ENCODE measurements at places on chromosomes 5 and 9.

DNA sequence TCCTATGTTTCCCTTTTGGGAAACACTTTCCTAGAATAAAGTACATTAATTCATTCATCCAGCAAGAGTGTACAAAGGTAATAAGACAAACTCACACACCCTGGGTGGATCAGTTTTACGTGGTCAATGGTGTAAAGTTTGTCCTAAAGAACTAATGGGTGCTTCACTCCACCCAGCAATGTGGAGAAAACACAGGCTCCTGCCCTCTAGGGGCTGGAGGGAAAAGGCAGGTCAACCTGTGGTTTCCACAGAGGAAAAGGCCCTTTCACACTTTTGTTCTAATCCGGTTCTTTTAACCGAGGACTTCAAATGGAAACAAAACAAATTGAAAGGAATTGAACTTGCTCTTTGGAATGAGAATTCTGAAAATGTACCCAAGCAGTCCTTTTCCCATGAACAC is 80.9 kb upstream of the SPOCK1 start:
- DNase-seq = no peak

- DNase-seq = peak; percentile 32
Observed at GRCh38 chr9:107566611-107567061, 77.1 kb upstream of the KLF4 start.

DNA sequence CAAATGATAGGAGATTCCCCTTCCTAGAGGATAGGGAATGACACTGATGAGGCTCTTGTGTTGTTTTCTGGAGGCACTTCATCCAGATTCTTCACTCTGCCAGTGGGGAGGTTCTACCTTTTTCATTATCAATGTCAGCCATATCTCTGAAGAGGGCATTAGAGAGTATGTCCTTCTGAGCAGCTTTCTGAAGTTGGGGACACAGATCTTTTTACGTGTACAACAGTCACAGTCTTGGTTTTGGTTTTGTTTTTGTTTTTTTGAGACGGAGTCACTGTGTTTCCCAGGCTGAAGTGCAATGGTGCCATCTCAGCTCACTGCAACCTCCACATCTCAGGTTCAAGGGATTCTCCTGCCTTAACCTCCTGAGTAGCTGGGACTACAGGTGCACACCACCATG is 22.6 kb downstream of the CENPH start:
- DNase-seq = no peak

DNA sequence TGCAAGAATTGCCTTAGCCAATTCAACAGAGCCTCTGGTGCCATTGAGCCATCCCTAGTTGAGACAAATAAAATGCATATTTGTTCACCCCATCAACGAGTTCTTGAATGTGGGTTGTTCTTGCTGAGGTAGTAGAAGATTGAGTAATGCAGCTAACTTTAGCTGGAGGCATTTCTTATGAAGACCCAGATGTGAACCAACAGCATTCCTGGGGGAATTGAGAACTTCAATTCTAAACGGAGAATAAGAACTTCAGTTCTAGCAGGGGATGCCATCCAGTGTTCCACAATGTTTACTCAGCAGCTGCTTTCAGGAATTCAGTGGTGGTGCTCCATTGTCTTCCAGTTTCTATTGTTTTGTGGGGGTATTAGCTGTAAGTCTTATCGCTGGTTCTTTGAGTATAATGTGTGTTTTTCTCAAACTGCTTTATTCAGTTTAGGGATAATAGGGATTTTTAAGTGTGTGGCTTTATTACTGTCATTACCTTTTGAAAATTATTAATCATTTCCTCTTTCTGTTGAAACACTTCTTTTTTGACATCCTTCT is 1968.2 kb upstream of the NUDT12 start:
- no peak for DNase-seq

GRCh38 chr5:15885156-15885555 is 294.4 kb downstream of the MARCHF11 start:
- peak; percentile 34 for DNase-seq

GRCh38 chr5:147863454-147864158 is 14.9 kb upstream of the SCGB3A2 start:
- no peak for DNase-seq

GRCh38 chr9:35563791-35564197 is 41.3 kb upstream of the TESK1 start:
- DNase-seq = no peak

DNA sequence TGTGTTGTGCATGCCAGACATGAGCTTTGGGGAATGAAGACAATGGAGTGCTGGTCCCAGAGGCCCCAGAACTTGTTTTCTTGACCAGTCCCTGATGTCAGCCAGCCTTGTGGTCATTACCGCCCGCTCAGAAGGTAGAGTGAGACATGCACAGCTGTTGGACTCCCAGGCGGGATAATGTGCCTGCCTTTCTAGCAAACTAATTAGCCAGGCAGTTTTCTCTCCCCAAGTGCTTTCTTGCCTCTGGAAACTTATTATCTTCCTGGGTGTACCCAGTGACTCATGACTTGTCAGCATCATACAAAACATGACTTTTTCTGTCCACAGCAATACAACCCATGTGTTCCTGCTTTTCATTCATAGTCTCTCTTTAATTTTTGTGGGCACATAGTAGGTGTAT is 131.1 kb downstream of the RMI1 start:
- DNase-seq = no peak

- peak; percentile 73 for DNase-seq
Observed at GRCh38 chr5:38994324-38994927, 79.8 kb downstream of the RICTOR start.

DNA sequence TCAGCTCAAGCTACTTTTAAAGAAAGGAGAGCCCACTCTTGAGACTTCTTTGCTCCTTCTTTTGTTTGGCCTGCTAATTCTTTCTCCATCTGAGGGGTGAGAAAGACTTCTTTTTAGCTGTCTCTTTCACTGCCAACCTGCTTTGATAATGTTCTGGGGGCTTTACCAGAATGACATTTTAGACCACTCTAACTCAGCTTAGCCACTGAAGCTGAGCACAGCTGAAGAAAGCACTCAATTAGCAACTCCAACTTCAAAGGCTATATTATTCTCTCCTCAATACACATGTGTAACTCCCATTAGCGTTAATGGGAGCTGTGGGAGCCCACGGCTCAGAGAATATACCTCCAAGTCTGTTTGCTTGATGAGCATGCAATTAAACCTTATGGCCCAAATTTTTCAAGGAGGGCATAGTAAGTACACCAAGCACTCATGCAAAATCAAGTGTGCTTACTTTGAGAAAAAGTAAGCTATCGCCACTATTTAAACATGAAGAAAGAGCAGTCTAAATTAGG is 815.4 kb upstream of the DMAC1 start:
- DNase-seq = no peak

DNA sequence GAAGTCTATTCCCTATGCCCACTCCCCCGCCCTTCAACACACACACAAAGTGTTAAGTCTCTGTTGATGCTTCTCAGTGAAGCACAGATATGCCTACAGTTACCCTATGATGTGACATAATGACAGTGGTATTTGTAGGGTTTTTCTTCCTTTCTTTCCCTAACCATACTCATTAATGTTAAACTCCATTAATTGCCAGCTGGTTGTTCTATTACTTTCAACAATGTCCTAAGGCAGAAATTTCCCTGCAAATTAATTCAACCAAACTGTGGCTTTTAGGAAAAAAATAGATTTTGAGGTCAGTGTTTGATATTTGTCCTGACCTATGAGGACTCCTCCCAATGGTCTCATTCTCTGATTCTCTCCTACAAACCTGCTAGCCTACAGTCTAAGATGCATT is 38.2 kb upstream of the SLCO6A1 start:
- no peak for DNase-seq

Data from fibroblast of skin of right biceps (primary cell).